ENCODE measurements at places on chromosomes 13 and 19. TPM values are rescaled to one million over a fixed set of nuclear protein-coding genes. Genes with fewer than 3 reads are reported as not detected.
A peak's percentile ranks its signal among the peaks of the same experiment; 100 is the strongest.

DNA sequence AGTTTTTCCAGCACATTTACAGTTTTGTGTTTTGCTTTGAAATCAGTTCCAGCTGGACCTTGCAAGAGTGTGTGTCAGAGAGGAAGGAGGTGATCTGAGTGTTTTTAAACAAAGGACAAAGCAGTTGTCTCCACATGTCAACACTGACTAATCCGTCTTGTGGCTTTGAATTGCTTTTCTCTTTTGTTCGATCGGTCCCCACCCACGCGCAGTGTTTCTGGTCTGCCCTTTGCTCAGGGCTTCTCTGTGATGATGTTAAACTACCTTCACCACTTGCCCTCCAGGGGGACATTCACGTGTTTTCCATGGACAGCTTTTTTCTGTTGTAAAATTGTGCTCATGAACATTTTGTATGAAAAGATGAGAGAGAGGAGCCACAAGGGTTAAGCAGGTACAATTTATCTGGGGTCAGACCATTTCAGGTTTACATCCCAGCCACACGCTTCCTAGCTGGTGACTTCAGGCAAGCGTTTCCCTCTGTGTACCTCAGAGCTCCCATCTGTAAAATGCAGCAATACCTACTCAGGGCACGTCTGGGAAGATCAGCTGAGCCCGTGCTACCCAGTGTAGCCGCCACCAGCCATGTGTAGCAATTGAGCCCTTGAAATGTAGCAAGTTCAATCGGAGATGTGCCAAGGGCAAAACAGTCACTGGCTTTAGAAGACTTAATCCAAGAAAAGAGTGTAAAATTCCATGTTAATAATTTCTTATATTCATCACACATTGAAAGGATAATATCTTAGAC, 13.5 kb upstream of the PLA2G4C start:
- no peak for DNase-seq

DNA sequence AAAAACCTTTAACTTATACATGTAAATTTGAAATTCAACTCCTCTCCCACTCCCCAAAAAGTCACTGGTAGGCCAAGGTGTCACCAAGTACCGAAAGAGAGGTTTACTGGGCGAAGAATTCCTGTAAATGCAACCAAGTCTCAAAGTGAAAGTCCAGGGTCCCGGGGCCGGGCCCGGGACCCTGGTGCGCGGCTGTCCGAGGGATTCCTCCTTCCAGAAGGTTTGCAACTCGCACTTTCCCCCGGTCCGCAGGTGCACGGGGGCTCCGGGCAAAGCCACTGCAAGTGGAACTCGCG, 1.1 kb downstream of the STK24 start:
- DNase-seq: no peak

DNA sequence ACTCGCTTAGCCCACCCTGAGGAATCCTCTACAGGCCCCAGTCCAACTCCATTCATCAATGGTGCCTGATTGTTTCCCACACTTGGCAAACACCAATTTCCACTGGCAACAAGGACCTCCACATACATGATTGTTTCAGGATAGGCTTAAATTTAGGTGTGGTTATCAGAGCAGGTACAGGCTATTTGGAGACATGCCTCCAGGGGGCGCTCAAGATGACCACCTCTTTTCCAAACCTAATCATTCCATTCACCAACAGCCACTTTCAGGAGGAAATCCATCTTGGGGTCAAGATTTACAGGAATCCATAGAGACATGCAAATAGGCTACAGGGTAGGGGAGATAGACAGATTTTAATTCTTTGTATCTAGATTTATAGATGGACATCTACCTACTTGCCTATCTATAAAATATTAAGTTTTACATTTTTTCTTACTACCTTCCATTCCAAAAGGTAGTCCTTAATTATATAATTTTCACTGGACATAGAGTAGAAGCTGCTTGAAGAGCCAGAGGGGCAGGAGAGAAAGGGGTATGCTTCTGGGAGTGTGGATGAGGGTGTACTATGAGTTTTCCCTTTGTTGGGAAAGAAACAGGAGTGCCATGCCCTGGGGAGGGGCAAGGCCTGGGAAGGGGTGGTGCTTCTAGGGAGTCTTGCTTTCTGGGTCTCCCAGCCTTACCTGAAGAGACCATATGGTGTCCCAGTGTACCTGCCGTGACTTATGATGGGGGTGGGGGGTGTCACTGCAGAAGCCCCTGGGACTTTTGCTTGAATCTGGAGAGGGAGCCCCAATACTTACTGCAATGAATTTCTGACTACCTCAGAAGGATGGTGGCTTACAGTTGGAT, 14.1 kb upstream of the PCDH8 start:
- no peak for DNase-seq

DNA sequence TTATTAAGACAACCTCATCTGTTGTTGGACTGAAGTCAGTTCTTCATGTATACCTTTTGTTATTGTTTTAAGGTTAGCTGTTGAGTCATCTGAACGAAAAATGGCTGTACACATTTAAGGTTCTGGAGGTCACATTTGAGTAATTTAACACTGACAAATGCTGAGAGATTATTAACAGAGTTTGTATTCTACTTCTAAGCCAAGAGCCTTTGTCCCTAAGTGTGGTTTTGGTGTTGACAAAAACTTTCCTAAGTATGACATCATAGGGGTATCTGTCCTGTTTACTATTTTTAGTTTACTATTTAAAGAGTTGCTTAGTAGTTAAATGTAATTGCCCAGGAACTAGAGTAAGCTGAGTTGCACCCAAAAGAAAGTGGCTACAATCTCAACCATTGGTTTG, 71.9 kb downstream of the CDK8 start:
- DNase-seq: no peak

- DNase-seq: peak; percentile 5
Observed at GRCh38 chr13:29081036-29081435, 260.9 kb downstream of the MTUS2 start.

- DNase-seq: peak; percentile 83
Observed at GRCh38 chr13:109156181-109156935, 526.9 kb downstream of the MYO16 start.

DNA sequence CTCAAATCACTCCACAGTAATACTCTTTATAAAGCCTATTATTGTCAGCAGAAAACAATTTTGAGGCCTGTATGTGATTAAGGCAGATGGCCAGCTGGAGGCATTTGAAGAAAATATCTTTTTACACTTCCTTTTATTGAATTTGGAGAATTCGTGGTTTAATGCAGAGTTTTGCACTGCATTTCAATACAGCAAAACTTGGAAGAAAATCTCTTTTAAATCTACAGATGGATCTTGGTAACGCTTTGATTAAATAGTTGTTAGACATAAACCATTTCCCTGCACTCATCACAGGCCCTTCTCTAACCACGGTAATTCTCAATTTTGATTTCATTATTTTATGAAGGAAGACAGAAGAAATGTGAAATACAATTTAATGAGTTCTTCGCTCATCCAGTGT, 185.7 kb downstream of the RFC3 start:
- no peak for DNase-seq

DNA sequence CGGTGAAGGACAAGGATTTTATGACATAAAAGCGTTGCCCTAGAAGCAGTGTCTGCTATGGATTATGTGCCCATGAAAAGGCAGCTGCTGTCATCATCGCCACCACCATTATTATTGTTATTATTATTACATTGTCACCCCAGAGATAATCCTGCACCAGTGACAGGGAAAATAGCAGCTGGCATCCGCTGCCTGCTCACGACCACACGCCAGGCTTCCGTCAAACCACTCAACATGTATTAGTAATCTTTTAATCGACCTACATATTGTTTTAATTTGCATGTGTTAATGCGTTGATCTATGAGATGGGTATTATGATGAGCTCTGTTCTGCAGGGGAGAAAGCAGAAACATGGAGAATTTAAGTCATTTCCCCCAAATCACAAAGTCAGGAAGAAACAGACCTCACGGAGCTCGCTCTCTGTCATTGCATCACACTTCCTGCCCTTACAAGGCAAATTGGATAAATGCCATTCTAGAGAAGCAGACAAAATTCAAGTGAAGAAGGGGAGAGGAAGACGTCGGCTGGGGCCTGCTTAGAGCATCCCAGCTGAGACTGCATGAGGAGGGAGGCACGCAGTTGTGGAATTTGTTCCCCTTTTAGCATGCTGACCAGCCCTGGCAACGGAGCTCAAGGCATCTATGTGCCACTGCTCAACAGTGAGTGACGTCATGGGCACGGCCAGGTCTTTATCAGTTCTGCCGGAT, at the start of gene FFAR3:
Gene FFAR3, plus strand, starts transcription at position 594 of the 707 bp plus-strand sequence. CDS start 431 bp downstream, outside the sequence.
- DNase-seq: peak; percentile 54

DNA sequence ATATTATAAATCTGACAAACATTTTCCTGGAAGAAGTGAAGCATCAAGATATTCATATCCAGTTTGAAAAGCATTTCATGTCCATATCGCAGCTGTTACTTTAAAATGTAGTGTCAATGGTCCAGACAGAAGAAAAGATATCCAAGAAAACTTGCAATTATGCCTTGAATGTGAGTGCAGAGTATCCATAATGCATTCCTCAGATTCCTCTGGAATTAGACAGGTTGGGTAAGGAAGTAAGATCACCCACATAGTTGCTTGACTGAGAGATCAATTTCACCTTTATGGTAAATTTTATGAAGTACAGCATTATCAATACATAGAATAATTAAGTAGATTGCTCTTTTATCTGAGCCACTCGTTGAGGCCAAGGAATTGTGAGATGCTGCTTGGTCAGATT, 327.0 kb upstream of the SLITRK5 start:
- no peak for DNase-seq

- DNase-seq: no peak
Observed at GRCh38 chr19:51129716-51130115, 5.0 kb downstream of the SIGLEC9 start.

DNA sequence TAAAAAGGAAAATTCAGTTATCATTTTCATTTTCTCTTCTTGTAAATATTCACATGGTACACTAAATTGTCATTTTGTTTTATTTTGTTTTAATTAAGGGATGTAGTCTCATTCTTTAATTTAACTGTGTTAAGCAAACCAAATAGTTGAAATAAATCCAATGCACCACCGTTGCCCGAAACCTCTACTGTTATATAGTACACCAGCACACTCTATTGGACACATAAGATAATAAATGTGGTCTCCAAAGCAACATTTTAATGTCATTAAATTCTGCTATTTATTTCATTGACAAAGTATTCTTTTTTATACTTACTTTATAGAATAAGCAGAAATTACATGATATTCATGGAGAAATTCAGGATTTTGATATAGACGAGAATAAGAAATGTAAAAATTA, 156.4 kb upstream of the FREM2 start:
- peak; percentile 10 for DNase-seq

- peak; percentile 84 for DNase-seq
Observed at GRCh38 chr19:33325920-33326319, 23.6 kb upstream of the CEBPA start.

GRCh38 chr19:57814505-57815246, at the start of gene ZNF552:
ZNF552 (minus strand) TSS chr19:57814913; CDS start chr19:57814743, 170 bp downstream.
- DNase-seq: peak; percentile 92

DNA sequence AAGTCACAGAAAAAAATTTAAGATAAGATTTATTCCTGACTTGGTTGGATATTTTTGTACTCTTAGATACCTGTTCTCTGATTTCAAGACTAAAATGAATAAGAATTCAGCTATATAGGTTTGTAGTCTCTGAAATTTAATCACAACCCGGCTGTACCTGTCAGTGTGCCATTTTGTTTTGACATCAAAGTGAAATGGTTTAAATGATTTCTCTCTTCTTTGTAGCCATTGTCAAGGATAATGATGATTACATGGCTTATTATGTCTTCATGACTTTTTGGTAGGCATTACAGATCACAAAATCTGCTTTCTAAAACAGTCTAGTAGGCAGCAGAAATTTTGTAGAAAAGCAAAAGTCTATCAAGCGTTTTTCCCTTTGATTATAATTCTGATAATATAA, 72.5 kb downstream of the PCDH17 start:
- no peak for DNase-seq

DNA sequence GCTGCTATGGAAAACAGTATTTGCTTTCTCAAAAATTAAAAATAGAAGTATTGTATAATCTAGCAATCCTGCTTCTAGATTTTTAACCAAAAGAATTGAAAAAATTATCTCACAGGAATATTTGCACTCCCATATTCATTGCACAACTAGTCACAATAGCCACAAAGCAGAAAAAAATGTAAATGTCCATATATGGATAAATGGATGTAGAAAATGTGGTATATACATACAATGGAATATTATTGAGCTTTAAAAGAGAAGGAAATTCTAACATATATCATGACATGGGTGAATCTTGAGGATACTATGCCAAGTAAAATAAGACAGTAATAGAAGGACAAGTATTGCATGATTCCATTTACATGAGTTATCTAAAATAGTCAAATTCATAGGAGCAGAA, 2753.0 kb downstream of the PCDH9 start:
- no peak for DNase-seq

TMEM59L gene
- 11.5 TPM for polyA plus RNA-seq

PSG1 gene
- not detected for polyA plus RNA-seq

PSG11 gene
- 1.6 TPM for polyA plus RNA-seq

FAM98C gene
- 5.6 TPM for polyA plus RNA-seq

ZMYM2 gene
- polyA plus RNA-seq: 49.7 TPM

LILRA6 gene
- polyA plus RNA-seq: 2.5 TPM

TIMM29 gene
- polyA plus RNA-seq: 16.6 TPM

KLK11 gene
- polyA plus RNA-seq: not detected

USHBP1 gene
- 6.9 TPM for polyA plus RNA-seq

LILRA5 gene
- polyA plus RNA-seq: 0.37 TPM

GGACT gene
- 2.8 TPM for polyA plus RNA-seq

ZNF568 gene
- 31.1 TPM for polyA plus RNA-seq

PRPF31 gene
- polyA plus RNA-seq: 35.0 TPM
